ENCODE measurements at places on chromosomes 5 and 9. TPM values are rescaled to one million over a fixed set of nuclear protein-coding genes. Genes with fewer than 3 reads are reported as not detected.

Gene ZMAT2
- total RNA-seq, result 118 TPM

Gene CCDC69
- total RNA-seq, result 1.5 TPM

Gene PKD2L2
- total RNA-seq, result not detected

Gene C5orf52
- not detected for total RNA-seq

Gene MYMK
- total RNA-seq, result not detected

Gene SPINK4
- not detected for total RNA-seq

Gene DNM1
- 28.0 TPM for total RNA-seq

Gene SLC25A48
- total RNA-seq, result not detected

Gene SLF1
- 5.3 TPM for total RNA-seq

Gene FAM120AOS
- total RNA-seq, result 60.5 TPM

Gene SLC9A3
- 1.8 TPM for total RNA-seq

Gene ADAMTSL1
- 179 TPM for total RNA-seq

Gene ELP1
- 32.3 TPM for total RNA-seq

Gene TAF11L5
- not detected for total RNA-seq

Gene NR6A1
- total RNA-seq, result 1.2 TPM

Gene PPP1R26
- total RNA-seq, result 2.8 TPM

Gene SLC36A2
- total RNA-seq, result not detected

Gene COL27A1
- 2.1 TPM for total RNA-seq

Gene REXO4
- total RNA-seq, result 11.7 TPM

Gene SLC27A6
- total RNA-seq, result not detected

Gene SLC44A1
- 44.1 TPM for total RNA-seq

Gene GLDC
- 0.65 TPM for total RNA-seq

Gene SLC6A19
- total RNA-seq, result not detected

Gene SHROOM1
- total RNA-seq, result 7.6 TPM

Gene OTULINL
- total RNA-seq, result 0.33 TPM

Gene LCNL1
- total RNA-seq, result 15.3 TPM

Gene ARHGEF28
- total RNA-seq, result 26.2 TPM

Gene PCDHB4
- total RNA-seq, result 0.65 TPM

Gene SOWAHA
- total RNA-seq, result not detected

Gene BTNL8
- not detected for total RNA-seq
